ENCODE measurements at places on chromosomes 1 and 21.

DNA sequence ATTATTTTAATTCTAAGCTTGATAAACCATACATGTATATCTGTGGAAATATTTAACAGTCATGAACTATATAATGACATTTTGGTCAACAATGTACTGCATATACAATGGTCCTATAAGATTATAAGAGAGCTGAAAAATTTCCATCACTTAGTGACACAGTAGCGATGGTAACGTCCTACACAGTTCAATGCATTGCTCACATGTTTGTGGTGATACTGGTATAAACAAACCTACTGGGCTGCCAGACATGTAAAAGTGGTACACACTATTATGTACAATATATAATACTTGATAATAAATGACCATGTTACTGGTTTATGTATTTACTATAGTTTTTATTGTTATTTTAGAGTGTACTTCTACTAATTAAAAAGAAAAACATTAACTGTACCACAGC lies 841.9 kb downstream of the LTN1 start:
- DNase-seq, result no peak

- DNase-seq, result no peak
Observed at GRCh38 chr1:62452951-62453350, 16.1 kb downstream of the USP1 start.

GRCh38 chr1:70475023-70475422 lies 64.0 kb downstream of the CTH start:
- DNase-seq, result no peak

DNA sequence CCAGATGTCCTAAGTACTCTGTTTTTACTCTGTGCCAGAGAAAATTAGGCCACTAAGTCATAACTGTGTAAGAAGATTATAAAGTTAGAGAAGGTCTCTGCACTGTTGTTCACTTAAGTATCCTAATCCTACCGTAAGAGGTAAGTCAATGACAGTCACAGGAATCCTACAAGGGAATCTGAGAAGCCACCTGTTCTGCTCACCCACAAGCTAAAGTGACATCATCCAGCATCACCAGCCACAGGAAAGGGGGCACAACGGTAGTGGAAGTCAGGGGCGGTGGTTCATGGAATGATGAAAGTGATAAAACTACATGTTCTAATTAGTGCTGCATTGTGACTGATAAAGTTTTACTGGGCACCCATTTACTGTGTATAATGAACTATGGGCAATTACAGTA lies 92.7 kb downstream of the PLD5 start:
- DNase-seq, result no peak

- no peak for DNase-seq
Observed at GRCh38 chr1:190478149-190479049, 735 bp upstream of the BRINP3 start.

DNA sequence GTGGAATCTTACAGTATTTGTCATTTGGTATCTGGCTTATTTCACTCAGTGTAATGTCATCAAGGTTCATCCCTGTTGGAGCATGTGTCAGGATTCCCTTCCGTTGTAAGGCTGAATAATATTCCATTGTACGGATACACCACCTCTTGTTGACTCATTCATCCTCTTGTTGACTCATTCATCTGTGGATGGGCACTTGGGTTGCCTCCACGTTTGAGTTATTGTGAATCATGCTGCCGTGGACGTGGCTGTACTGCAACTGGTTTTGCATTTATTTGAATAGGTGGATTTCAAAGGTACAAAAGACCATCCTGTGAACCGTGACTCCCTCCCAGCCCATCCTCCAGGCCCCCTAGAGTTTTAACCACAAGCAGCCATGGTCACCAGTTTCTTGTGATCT lies 11.9 kb upstream of the TCP10L start:
- DNase-seq, result no peak
